ENCODE measurements at places on chromosomes 1 and 21.
A peak's percentile ranks its signal among the peaks of the same experiment; 100 is the strongest.

DNA sequence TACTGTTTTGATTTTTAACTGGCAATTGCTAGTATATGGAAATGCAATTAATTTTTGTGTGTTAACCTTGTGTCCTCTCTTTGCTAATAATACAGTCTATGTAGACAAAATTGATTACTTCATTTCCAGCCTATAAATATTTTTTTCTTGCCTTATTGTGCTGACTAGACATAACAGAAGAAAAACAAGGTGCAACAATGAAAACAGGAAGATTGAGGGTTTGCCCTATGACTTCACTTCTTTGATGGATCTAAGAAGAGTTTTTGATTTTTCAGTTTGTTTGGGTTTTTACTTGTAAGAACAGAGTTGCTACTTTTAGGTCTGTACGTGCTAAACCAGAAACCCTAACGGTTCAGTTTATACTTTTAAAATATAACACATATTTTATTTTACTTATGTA lies 8.5 kb upstream of the CNIH4 start:
- no peak for DNase-seq

DNA sequence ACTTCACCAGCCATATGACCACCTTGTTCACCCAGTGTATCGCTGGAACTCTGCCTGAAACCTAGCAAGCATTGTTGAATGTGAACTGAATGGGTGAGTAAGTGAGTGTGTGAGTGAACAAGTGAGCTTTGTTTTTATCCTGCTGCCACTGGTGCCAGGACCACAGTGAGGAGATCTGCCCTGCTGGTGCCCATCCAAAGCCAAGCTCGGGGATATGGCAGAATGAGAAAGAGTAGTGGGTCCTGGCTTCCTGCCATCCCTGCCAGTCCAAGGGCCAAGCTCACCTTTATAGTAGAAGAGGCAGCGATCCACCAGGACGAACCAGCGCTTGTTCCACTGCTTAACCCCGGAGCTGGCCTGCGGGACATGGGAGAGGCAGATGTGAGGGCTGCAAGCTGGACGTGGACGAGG lies 53.4 kb upstream of the GOLT1A start:
- DNase-seq: no peak

DNA sequence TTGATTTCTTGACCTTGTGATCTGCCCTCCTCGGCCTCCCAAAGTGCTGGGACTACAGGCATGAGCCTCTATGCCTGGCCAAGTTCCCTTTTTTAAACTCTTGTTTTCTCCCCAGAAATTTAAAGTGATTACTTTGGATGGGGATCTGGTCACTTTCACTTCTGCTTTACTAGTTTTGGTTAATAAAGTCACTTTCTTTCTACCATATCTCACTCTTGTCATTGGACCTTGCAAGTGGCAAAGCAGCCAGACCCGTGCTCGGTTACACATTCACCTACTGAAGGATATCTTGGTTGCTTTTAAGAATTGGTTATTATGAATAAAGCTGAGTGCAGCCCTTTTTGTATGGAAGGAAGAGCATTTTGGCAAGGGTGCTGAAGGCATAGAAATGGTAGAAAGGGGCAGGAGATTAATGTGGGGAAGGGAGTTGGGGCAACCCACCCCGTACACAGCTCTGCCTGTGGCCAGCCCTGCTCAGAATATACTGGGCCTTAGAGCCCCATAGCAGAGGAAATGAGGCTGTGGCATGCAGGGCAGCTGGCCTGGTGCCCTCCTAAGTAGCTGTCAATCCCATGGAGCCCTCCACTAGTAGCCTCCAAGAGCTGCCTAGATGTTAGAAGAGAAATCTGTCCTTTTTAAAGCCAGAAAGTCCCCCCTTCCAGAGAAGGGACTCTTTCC lies 40.7 kb downstream of the CD2 start:
- DNase-seq: peak; percentile 83

- no peak for DNase-seq
Observed at GRCh38 chr1:156072251-156072650, 10.0 kb downstream of the MEX3A start.

- DNase-seq: no peak
Observed at GRCh38 chr1:242243472-242243871, 244.6 kb upstream of the MAP1LC3C start.

- no peak for DNase-seq
Observed at GRCh38 chr1:61012341-61012761, 70.0 kb upstream of the NFIA start.

DNA sequence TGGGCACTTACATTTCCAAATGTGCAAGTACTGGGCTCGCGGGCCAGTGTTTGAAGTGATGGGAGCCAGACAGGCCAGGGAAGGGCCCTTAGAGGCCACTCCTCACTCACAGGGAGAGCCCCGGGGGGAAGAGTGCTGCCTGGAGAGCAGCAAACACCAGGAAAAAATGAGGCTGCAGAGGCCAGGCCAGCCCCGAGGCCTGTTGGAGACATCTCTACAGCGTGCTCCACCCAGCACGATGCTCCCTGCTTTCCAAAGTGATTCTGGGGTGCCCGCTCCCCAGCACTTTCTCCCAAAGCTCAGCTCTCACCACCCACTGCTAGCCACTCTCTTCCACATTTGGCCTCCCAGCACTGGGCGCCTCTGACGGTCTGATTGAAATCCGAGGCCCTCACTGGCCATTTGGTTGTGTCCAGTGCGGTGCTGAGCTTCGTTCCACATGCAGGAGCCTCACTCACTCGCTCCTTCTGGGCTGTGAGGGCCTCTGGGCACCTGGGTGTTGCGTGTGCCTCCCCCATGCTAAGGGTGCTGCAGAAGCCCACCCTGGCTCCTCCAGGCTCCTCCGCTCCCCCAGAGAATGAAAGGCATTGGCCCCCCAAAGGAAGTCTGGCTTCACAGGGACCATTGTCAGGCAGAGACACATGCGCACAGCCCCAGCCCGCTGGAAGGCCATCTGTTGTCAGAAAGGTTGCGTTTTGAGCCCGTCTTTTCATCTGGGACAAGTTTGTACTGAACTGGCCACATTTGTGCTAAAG lies 385.4 kb upstream of the VAMP3 start:
- no peak for DNase-seq

DNA sequence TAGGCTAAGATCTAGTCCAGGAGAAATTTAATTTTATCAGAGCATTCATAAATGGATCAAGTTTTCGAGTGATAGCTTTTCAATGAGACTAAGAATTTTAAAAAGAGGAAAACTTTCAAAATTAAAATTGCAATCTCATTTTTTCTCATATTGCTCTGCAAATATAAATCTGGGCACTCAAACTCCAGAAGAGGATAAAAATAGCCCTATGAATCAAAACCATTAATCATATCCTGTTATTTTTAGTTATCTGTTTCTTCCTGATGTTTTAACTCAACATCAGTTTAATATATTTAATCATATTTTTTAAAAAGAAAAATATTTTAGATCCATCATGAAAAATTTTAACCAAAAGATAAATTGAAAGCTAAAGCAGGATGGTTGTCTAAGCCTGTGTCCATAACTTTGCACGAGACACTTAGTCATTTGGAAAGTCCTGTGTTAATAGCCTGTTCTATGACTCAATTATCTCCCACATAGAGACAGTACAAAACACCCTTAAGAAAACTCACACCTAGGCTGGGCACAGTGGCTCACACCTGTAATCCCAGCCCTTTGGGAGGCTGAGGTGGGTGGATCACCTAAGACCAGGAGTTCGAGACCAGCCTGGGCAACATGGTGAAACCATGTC lies 17.1 kb upstream of the PRRC2C start:
- peak; percentile 62 for DNase-seq

- no peak for DNase-seq
Observed at GRCh38 chr1:21097729-21098128, 79.0 kb downstream of the EIF4G3 start.

GRCh38 chr1:100530141-100530540 lies 7.8 kb upstream of the GPR88 start:
- no peak for DNase-seq

- DNase-seq: no peak
Observed at GRCh38 chr1:159223004-159223403, 18.3 kb downstream of the ACKR1 start.

GRCh38 chr1:1083416-1084371 lies 9.6 kb upstream of the RNF223 start:
- no peak for DNase-seq

DNA sequence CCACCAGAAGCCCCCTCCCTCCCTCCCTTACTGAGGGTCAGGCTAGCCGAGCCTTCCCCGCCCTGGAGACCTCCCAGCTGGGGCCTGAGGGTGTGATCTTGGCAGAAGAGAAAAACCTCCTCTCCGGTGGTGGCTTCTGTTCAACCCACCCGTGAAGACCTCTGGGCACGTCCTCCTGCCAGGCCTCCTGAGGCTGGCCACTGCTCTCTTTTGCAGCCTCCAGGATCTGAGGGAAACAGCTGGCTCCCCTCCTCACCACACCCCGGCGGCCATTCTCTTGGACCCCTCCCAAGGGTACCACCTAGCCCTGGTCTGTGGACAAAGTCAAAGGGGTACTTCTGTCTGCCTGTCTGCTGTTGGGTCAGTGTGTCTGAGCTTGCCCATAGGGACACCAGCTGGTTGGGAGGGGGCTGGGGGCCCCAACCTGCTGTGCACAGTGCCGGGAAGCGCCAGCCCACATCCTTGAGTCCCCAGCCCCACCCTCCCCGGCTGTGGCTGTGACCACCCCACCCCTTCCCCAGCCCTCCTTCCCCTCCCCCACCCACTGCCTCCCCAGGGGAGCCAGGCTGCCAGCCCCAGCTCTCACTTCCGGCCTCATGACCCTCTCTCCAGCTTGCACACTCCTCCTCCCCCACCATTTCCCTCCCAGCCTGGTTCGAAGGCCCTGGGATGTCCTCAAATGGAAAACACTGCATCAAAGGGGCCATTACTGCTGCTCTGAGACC lies 48.1 kb downstream of the AHDC1 start:
- no peak for DNase-seq

- DNase-seq: no peak
Observed at GRCh38 chr21:40646651-40647050, 200.3 kb downstream of the DSCAM start.

DNA sequence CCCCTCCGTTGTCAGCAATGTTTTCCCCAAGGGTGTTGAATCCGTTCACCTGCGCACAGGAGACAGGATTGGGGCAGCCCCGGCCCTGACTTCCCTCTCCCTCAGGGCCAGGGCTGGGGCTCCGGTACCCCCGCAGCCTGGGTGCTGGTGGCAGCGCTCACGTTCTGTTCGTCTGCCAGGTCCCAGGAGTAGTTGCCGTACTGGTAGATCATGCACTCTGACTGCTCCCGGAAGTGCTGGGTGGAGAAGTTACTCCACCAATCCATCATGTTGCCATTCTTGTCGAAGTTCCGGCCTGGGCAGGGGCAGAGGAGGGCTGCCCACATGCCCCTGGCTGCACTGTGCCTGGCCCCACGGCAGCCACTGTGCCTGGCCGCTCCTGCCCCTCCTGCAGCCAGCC lies 6.1 kb downstream of the PRXL2B start:
- no peak for DNase-seq

GRCh38 chr21:42478504-42478903 lies 17.5 kb downstream of the RSPH1 start:
- no peak for DNase-seq

GRCh38 chr1:205417870-205418635 lies 3.8 kb downstream of the LEMD1 start:
- no peak for DNase-seq

Measured in suppressor macrophage treated with lipopolysaccharide for 1 hour (primary cell).